Cardiac fibroblast (primary cell): ENCODE measurements at places on chromosomes 16 and 17.

DNA sequence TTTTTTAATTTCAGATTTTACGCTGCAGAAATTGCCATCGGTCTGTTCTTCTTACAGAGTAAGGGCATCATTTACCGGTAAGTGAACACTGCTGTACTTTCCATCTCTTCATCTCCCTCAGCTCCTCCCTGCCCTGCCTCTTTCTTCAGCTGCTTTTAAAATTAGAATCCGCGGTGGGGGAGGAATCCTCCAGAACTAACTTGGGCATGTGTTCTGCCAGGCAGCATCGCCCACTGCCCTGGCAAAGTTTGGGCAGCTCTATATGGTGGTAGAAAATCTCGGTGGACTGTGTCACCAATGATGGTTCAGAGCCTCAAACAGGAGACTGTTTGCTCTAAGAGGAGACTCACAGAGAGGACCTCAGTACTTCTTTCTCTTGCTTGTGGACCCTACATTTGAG lies 81.6 kb upstream of the CACNG3 start:
- DNase-seq: no peak

GRCh38 chr17:66777689-66778225 lies 57.2 kb upstream of the CACNG5 start:
- peak; percentile 33 for DNase-seq

GRCh38 chr16:62038646-62039045 lies 2.4 kb upstream of the CDH8 start:
- DNase-seq: no peak

DNA sequence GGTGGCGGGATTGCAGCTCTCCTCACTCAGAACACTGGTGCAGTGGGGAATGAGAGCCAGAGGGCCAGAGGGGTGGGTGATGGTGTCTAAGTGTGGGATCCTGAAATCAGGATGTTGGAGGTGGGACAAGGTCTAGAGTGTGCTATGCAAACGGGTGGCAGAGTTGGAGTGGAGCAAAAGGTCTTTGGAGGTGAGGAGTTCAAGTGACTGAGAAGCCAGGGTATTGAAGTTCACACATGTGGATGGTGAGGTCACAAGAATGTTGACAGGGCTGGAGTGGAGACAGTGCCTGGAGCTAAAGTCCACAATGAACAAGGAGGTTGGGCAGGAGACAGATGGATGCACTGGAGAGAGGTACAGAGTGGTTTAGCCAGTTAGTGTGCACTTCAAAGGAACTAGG lies 38.3 kb upstream of the MAP3K14 start:
- no peak for DNase-seq

GRCh38 chr17:81488276-81488860 lies 24.2 kb downstream of the ACTG1 start:
- no peak for DNase-seq

GRCh38 chr16:56700195-56700594 lies 17.9 kb downstream of the MT1X start:
- DNase-seq: peak; percentile 38

GRCh38 chr16:85917959-85918358 lies 19.0 kb downstream of the IRF8 start:
- DNase-seq: no peak

GRCh38 chr17:48769009-48769675 lies 40.6 kb upstream of the HOXB13 start:
- DNase-seq: no peak

DNA sequence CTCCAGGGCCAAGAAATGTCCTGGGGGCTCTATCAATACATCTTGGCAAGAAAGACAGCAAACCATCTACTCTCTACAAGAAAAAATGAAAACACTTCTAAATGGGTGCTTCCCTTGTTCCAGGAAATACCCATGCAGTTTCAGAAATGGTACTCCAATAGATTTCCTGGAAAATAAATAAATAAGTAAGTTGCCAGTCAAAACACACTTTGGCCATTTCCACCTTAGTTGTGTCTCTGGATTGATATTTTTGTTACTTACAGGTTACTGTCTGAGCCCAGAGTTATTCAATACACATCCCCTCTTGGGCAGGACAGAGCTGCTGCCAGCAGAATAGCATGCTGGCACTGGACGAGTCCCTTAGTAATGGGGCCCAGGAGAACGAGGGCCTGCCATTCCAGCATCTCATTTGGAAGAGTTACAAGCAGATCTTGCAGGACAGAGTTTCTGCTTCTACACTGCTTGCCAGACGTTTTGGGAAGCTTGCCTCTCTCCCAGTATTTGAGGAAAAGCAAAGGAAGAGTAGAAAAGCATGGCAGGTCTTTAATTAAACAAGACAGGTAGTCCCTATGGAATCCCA lies 100.5 kb downstream of the SMG6 start:
- DNase-seq: no peak

- no peak for DNase-seq
Observed at GRCh38 chr16:47073223-47074155, 70.3 kb downstream of the NETO2 start.

- peak; percentile 9 for DNase-seq
Observed at GRCh38 chr17:79114458-79115301, 40.1 kb downstream of the ENGASE start.

GRCh38 chr17:38457577-38458371 lies 29.5 kb downstream of the ARHGAP23 start:
- no peak for DNase-seq

GRCh38 chr16:50099957-50100648 lies 34.3 kb downstream of the HEATR3 start:
- DNase-seq: no peak

DNA sequence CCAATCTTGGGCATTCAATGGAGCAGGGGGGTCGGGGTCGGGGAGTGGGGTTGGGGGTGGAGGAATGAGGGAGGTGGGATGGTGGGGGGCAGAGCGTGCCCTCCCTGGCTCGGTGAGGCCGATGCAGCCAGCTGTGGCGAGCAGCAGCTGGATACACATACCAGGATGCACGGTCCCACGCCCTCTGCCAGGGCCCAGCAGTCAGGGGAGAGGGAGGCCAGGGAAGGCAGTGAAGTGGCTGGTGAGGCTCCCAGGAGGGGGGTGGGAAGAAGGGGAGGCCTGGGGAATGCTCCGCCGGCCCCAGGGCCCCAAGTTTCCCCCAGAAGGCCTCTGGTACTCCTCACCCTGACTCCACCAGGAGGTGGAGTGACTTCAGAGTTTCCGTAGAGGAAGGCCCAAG lies 77.6 kb upstream of the LHX1 start:
- no peak for DNase-seq

- no peak for DNase-seq
Observed at GRCh38 chr17:34771891-34772290, 189.4 kb downstream of the CCT6B start.

DNA sequence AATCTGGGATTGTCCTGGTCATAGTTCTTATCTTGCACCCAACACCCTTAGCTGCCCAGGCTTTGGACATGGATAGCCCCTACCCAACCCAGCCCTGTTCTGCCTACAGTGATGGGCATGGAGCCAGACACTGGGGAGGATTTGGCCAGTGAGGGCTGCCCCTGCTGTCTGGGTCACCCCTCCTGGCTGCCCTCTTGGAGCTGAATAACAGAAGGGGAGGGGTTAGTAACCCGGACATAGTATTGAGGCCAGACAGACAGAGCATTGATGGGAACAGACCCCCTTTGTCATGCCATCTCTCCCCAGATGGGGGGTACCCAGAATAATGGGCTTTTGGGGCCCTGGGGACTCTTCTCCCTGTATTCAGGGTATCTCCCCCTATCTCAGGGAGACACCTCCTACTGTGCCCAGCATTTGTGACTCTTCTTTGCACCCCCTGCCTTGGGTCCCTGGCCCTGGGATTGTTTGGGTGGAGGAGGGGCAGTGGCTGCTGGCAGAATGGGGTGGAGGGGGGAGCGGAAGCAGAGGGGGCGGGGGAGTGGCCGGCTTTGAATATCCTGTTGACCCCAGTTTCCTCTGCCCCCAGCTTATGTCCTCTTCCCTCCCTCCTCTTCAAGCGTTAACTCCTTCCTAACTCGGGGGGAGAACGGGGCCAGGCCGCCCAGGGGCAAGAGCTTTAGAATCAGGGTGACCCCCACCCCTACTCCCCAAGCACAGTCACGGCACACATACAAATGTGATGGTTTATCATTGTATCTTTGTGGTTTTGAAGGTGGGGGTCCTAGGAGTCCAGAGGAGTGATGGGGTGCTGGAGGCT lies 17.0 kb downstream of the GJD3 start:
- DNase-seq: no peak

DNA sequence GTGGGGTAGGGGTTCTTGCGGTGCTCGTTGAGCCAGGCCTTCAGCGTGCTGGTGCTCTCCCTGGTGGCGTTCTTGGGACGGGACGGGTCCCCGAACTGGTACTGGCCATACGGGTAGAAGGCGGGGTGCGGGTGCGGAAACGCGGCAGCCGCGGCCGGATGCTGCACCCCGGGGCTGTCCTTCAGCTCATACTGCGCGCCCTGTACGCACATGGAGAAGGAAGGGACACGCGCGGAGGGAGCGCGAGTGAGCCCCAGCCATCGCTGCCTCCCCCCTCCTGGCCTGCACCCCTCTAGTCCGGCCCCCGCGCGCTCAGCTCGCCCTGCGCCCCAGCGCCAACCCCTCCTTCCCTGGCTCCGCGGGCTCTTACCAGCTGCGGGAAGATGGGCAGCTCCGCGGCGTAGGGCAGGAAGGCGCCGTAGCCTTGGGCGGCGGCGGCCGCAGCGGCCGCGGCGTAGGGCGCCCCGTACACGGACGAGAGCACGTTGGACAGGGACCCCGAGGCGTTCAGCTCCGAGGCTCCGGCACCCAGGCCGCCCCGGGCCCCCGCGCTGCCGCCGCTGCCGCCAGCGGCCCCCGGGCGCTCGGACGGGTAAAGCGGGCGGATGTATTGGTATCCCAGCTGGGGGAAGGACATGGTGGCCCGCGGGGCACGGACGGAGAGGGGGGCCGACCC lies 1.0 kb downstream of the IRX3 start:
- DNase-seq: peak; percentile 70

DNA sequence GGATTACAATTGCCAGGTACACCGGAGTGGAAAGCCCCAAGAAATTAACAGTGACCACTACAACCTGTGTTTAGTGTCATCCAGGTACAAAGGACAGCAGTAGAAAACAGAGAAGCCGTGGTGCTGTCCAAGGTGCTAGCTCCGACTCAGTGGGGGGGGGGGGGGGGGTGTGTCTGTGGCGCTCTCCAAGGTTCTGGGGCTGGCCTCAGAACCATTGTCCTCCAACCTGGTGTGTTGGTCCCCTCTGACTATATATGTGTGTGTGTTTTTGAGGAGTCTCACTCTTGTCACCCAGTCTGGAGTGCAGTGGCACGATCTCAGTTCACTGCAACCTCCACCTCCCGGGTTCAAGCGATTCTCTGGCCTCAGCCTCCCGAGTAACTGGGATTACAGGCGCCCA lies 5.8 kb upstream of the ZNF23 start:
- DNase-seq: peak; percentile 42

DNA sequence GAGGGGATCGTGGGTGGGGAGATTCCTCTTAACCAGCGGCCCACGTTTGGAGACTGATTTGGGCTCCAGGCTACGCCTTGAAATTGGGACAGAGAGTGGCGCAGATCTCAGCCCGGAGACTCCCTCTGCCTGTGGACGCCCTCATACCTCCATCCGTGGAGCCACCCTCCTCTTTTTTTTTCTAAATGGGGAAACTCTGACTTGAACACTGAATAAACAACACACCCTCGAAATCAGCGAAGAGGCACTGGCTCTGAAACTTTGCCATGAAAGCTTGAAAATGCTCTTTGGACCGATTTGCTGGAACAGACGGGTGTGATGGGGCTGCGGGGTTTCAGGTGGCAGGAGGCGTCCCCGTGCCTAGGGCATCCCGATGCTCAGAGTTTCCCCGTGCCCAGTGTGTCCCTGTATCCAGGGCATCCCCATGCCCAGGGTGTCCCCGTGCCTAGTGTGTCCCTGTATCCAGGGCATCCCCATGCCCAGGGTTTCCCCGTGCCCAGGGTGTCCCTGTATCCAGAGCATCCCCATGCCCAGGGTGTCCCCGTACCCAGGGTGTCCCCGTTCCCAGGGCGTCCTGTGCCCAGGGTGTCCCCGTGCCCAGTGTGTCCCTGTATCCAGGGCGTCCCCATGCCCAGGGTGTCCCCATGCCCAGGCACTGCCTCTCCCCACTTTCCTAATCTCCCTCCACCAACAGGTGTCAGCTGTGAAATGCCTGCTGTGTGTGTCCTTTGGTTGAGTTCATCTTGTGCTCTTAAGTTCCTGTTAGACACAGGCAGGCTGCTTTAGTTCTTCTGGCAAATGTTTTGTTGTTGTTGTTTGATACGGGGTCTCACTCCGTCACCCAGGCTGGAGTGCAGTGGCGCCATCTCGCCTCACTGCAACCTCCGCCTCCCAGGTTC lies 187.0 kb downstream of the SEC14L1 start:
- DNase-seq: no peak

GRCh38 chr16:81018496-81018895 lies 11.5 kb downstream of the CENPN start:
- no peak for DNase-seq

DNA sequence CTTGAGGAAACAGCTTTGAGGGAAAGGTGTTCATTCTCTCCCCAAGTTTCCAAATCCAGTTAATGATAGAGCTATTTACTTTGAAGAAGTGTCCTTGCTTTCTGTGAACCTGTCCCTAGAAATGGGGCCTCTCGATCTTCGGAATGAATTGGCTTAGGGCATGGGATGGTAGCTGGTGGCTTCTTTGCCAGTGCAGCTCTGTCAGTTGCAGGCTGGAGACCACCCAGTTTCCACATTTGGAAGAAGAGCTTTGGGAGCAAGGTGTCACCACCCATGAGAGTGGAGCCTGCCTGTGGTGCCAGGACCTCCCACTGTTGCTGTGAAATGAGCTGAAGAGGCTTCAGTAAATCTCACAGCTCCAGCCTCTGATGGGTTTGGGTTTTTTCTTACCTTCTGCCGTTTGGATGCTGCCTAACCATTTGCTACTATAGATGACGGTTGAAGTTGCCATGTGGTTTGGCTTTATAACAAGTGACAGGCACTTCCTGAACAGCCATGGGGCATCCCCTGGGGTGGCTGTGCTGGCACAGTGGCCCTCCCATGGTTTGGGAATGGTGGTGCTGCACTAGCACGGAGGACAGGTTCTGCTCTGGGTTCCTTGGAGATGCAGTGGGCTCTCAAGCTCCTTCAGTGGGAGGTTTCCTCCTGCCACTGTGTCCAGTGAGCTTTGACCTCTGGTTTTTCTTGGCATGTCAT lies 19.5 kb upstream of the SLC5A10 start:
- DNase-seq: no peak

- no peak for DNase-seq
Observed at GRCh38 chr16:50265260-50265659, 1.1 kb upstream of the ADCY7 start.

- DNase-seq: no peak
Observed at GRCh38 chr17:69230939-69231338, 2.3 kb upstream of the ABCA10 start.

DNA sequence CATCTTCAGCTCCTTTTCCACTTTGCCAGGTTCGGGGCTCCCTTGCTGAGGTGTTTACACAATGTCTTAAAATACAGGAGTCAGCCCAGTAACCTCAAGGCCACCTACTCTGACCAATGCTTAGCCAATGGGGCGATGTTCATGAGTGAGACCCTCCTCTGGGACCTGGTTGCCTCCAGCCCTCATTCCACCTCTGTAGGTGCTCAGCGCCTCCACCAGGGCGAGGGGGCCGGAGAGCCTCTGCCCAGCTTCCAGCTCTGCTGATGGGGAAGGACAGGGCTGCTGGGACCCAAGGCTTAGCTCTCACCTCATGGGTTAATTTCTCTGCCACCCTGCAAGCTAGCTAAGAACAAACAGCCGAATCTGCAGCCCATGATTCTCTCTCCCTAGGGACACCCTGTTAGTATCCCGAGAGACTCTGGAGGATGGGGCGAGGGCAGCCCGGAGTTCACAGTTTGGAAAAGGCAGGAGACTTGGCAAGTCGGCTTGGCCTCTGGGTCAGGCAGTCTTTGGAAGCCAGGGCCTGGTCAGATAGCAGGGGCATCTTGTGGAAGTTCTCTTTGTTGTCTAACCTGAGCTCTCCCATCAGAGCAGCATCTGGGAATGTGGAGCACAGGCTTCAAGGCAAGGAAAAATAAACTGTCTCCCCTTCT lies 16.2 kb downstream of the SRCIN1 start:
- DNase-seq: no peak
